ENCODE measurements at places on chromosomes 2 and 18. TPM values are rescaled to one million over a fixed set of nuclear protein-coding genes. Genes with fewer than 3 reads are reported as not detected.

The RFX8 gene
- not detected for total RNA-seq

DNA sequence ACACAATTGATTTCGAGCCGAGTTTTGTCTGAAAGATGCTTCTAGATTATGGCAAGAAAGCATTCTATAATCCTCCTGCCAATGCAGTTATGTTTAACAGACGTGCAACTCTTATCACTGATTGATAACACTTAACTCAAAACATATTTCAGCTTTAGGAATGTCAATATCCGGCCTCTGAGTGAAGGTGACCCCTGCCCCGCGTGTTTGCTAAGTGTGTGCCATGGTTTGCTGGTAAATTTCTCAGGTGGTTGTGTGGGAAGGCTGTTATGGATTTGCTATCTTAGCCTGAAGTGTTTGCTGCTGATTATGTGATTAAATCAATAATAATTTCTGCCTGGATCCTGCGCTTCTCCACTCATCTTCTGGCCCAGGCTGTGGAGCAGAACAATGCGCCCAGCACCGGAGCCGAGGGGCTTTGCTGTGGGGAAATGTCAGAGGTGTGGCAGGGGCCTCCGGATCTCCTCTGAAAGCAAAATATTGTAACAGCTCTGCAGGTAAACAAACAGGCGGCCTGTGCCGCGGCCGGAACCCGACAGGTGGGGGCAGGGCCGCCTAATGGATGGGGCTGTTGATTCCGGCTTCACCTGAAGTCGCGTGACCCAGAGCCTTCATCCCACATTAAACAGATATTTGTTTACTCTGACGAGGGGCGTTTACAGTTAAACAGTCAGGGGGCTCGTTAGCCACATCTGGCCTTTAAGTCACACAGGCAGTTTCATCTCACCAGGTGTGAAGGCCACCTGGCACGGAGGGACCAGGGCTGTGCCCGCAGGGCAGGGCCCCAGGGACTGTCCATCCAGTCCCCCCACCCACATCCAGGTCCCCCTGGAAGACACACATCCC lies 210.7 kb upstream of the SALL3 start:
- no peak for DNase-seq

The GPAT2 gene
- total RNA-seq, result 33.6 TPM

The EIF2AK3 gene
- total RNA-seq, result 13.0 TPM

DNA sequence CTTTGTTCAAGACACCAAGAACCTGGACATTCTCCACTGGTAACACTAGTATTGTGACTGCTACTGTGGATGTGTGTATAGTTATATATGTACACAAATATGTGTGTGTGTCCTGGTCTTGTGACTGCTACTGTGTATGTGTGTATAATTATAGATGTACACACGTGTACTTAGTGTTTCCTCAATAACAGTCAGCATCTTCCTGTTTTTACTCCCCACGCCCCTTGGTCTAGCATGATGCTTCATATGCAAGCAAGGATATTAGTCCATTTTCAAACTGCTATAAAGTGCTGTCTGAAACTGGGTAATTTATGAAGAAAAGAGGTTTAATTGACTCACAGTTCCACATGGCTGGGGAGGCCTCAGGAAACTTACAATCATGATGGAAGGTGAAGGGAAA lies 802.7 kb downstream of the RNF144A start:
- DNase-seq, result no peak

- DNase-seq, result no peak
Observed at GRCh38 chr18:50816419-50817166, 3.2 kb downstream of the MRO start.

- no peak for DNase-seq
Observed at GRCh38 chr18:28468901-28469300, 292.0 kb upstream of the CDH2 start.

DNA sequence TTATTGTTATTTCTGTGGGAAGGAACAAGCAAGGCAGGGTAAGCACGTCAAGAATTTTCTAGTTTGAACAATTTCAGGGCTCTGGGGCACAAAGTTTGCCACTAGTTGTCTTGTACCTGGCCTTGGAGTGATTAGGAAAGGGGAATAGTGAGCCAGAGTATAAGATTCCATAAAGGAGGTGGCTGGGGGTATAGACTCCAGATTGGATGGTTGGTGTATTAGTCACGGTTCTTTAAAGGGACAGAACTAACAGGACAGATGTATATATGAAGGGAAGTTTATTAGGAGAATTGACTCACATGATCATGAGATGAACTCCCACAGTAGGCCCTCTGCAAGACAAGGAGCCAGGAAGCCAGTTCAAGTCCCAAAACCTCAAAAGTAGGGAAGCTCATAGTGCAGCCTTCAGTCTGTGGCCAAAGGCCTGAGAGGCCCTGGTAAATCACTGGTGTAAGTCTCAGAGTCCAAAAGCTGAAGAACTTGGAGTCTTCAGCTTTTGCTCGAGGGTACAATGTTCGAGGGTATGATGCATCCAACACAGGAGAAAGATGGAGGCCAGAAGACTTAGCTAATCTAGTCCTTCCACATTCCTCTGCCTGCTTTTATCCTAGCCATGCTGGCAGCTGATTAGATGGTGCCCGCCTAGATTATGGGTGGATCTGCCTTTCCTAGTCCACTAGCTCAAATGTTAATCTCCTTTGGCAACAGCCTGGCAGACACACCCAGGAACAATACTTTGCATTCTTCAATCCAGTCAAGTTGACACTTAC lies 31.5 kb upstream of the PTPRM start:
- DNase-seq, result no peak

DNA sequence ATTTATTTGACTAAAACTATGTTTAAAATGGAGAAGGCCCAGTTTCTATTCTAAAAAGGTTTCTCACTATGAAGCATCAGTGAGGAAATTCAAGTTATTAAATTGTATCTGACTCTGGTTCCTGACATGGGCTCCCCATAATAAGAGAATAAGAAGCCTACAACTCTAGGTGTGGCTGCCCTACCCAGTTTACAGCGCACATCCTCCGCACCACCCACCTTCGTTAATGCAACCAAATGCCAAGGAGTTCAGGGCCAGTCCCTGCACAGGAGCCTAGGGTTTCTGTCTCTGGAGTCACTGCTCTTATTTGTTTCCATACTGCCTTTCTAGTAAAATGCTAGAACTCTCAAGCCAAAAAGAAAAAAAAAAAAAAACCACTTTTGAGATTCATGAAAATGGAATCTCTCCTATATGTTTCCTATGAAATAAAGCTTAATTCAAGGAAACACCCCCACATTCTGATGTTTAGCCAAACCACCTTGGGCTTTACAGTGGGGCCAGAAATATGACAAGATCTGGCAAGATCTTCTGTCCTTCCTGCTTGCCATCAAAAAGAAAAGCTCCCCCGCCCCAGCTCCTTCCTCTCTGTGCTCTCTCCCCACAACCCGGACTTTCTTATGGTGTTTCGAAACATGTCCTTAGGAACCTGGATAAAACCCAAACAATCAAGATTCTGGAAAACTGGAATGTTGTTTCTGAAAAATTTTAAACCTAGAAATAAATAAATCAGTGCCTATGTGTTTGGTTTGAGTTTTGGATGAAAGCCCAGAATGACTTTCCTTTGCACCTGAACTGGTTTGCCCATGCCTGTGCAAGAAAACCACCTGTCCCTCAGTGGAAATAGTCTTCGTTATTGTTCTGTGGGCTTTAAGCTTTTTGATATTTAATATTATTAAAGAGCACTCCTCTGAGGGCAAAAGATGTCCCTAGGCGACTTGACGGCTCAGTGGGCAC lies 136.7 kb downstream of the SP3 start:
- DNase-seq, result no peak

DNA sequence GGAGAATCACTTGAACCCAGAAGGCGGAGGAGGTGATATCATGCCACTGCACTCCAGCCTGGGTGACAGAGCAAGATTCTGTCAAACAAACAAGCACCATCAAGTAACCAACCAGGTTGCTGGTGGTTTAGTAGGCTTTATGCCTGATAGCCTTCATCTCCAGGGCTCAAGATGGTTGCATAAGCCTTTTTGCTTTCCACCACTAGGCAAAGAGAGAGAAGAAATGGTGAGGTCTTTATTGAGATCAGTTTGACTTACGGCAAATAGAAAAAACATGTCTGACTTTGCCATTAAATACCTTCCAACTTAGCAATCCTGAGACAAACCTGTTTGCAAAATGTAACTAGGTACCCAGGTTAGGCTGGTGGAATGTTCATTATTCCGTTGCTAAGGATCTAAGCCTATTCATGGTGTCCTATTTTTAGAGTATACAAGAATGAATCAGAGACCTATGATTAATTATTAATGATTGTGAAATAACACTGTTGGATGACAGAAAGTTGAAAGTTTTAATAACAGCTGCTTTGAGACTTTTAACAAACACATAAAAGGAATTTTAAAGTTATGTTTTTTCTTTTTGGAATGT lies 53.5 kb upstream of the SLC38A11 start:
- DNase-seq, result no peak

DNA sequence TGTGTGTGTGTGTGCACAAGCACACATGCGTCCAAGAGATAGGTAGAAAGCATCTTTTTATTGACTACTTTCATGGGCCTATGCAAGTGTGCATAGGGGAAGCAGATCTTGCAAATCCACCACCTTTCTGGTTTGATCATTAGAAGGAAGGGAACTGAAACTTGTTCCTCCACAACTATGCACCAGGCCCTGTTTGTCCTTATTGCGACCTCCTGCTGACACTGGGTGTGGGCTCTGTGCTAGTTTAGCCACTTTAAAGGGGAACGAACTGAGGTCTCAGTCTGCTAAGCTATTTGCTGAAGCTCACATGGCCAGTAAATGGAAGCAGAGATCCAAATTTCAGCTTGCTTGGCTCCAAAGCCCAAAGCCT lies 32.1 kb upstream of the INSIG2 start:
- DNase-seq, result no peak

The SERPINB4 gene
- total RNA-seq, result not detected

The DNAH7 gene
- total RNA-seq, result not detected

GRCh38 chr2:42046819-42047487 lies 868 bp upstream of the PKDCC start:
- no peak for DNase-seq

The C2orf66 gene
- not detected for total RNA-seq

The POTEJ gene
- not detected for total RNA-seq

DNA sequence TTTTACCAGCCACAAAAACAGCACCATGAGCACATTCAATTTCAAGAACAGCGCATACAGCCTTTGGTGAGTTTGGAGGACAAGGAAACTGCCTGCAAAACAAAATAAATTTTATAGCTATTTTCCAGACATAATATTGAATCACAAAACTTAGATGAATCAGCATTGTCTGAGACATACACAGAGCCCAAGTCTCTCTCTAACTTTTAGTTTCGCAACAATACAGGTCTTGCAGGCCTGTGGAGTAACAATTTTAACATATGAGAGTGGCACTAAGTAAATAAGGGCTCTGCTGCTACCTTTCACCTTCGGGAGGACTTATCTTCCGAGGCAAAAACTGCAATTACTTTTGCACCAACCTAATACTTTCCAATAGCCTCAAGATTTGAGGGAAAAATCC lies 56.1 kb upstream of the PEX13 start:
- DNase-seq, result no peak

DNA sequence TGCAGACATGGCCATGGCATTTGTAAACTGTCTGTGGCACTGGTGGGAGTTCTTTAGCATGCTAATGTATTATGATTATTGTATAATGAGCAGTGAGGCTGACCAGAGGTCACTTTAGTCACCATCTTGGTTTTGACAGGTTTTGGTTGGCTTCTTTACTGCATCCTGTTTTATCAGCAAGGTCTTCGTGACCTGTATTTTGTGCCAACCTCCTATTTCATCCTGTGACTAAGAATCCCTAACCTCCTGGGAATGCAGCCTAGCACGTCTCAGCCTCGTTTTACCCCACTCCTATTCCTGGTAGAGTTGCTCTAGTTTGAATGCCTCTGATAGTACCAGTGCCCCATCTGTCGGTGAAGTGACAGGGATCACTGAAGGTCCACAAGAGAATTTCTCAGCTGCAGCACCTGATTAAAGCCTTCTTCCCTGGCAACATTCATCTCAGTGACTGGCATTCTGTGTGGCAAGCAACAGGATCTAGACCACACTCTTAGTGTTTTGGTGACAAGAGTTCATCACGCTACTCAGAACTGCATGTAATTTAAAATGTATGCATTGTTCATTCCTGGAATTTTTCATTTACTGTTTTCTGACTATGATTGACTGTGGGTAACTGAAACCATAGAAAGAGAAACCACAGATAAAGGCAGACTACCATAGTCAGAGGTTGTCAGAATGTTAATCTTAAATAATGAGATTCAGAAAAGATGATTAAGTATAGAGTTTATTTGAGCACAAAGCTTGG lies 43.0 kb upstream of the GPR39 start:
- DNase-seq, result no peak

DNA sequence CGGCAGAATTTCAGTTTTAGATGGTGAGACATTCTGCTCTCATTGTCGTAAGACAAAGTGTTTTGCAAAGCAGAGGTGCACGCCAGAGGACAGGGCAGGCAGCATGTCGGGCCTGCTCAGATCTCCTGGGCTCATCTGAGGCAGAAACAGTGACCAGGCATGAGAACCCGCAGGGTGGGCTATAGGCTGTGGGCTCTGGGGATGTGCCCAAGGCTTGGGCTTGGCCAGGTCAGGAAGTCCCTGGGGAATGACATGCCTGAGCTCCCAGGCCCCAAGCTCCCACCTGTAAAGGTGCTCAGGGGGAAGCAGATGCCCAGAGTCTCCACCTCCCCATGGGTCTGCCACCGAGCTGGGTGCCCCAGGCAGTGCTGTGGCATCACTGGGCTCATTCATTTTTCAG lies 35.3 kb downstream of the INHBB start:
- DNase-seq, result no peak

- no peak for DNase-seq
Observed at GRCh38 chr2:96548558-96549465, 12.3 kb downstream of the ARID5A start.

The TTC39C gene
- 59.5 TPM for total RNA-seq

The MAB21L4 gene
- not detected for total RNA-seq

The HSPD1 gene
- total RNA-seq, result 1,152 TPM

GRCh38 chr2:20050646-20051531 lies 539 bp downstream of the LAPTM4A start:
- peak; percentile 17 for DNase-seq

DNA sequence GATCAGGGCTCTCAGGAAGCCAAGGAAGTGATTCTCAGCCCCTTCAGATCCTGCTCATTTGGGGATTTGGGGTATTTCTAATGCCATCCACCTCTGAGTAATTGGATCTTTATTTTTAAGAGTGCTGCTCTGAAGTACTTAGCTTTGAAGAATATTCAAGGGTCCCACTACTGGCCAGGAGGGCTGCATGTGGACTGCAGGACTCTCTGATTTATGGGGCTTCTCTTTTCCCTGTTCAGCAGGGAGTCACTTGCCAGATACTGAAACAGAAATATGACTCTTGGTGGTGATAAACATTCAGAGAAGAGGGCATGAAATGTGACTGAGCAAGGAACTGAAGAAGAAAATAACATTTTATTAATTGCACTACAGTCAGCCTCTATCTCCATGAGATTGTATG lies 138.5 kb downstream of the MTX2 start:
- no peak for DNase-seq

Measured in CD8-positive, alpha-beta memory T cell (primary cell).